Fibroblast of the aortic adventitia (primary cell): ENCODE measurements at places on chromosomes 2 and 18.

DNA sequence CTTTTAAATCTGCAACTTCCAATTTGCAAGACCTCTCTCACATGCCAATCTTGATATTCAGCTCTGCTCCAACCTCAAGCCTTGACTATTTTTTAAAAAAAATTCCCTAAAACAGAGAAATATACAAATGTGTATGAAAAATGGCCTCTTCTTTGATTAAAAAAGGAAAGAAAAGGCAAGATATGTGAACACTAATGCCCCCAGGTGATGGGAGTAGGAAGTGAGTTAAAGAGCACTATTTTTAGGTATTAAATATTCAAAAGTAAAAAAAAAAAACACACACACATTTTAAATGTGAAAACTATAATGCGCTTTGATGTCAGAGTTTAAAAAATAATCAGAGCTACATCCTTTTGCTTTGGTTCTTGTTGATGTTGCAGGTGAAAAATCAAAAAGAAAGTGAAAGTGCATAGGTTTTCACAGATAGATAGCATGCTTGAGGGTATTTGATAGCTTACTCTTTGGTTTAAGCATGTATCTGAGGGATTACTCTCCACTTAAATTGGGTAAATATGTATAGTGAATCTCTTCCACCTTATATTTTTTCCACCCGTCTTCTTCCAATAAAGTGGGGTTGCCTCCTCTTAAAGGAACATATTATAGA lies 406.0 kb upstream of the POU3F3 start:
- no peak for DNase-seq

DNA sequence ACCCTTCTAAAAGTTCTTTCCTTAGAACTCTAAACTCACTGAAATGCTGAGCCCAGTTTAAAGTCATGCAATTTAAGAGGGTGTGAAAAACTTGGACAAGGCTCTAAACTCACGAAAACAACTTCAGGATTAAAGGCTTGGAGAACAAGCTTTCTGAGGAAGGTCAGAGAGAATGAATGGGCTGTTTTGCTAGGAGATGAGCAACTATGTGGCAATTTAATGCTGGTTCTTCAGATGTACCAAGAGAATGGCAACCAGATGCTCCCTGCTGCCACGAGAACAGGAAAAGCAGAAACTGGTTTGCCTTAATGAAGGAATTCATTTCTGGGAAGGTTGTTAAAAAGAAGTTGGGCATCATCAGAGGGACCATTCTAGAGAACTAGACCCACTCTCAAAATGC lies 77.8 kb upstream of the PMAIP1 start:
- DNase-seq: peak; percentile 41

- DNase-seq: no peak
Measured at GRCh38 chr2:29267720-29268119, 152.5 kb downstream of the CLIP4 start.

GRCh38 chr2:19484736-19485135 lies 126.3 kb upstream of the OSR1 start:
- DNase-seq: no peak

DNA sequence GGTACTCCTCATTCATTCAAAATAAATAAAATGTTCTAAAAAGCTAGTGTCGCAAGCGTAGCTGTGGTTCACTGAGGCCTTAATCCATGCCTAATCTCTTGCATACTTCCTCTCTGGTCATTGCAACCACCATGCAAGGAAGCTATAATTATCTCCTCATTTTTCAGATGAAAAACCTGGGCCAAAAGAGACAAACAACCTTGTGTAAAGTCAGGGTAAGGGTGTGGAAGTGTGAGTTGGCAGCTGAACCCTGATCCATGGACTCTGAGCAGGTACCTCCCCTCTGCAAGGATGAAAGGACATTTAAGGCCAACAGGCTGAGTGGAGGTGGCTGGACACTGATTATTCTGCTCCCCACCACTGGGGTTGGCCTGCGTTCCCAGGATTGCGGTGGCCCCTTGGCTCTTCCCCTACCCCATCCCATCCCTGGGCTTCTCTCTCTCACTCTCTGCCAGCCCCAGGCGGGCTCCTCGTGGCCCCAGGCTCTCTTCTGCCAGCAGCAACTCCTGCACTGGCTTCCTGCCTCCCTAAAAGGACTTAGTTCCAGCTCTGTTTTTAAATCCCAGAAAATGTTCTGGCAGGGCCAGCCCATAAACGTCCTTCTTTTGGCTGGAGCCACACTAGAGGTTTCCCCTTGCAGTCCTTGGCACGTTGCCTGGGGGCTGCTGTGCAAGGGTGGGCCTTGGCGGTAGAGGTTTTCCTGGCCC lies 72.0 kb upstream of the AFF3 start:
- no peak for DNase-seq

- DNase-seq: no peak
Measured at GRCh38 chr18:13175754-13176210, 42.8 kb upstream of the LDLRAD4 start.

DNA sequence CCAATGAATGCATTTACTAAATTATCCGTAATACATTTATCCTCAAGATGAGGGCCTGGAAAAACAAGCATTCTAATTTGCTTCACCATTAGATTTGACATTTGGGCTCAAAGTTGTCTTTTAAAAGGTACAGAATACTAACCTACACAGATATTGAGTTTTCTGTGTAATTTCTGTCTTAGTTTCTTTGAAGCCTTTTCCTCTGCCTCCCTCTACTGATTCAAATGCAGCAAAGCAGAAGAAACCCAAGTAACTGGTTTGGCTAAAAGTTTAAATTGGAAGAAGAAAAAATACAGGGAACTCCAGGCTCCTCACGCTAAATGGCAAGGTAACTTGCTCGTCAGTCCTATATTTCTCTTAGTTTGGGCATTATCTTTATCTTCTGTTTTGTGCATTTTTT lies 53.3 kb upstream of the SLC5A7 start:
- DNase-seq: peak; percentile 18

- DNase-seq: no peak
Measured at GRCh38 chr2:147499785-147500184, 345.0 kb upstream of the ACVR2A start.

GRCh38 chr18:11600321-11600720 lies 9.1 kb upstream of the SLC35G4 start:
- no peak for DNase-seq

- peak; percentile 69 for DNase-seq
Measured at GRCh38 chr2:229269941-229270340, 1.1 kb downstream of the PID1 start.

DNA sequence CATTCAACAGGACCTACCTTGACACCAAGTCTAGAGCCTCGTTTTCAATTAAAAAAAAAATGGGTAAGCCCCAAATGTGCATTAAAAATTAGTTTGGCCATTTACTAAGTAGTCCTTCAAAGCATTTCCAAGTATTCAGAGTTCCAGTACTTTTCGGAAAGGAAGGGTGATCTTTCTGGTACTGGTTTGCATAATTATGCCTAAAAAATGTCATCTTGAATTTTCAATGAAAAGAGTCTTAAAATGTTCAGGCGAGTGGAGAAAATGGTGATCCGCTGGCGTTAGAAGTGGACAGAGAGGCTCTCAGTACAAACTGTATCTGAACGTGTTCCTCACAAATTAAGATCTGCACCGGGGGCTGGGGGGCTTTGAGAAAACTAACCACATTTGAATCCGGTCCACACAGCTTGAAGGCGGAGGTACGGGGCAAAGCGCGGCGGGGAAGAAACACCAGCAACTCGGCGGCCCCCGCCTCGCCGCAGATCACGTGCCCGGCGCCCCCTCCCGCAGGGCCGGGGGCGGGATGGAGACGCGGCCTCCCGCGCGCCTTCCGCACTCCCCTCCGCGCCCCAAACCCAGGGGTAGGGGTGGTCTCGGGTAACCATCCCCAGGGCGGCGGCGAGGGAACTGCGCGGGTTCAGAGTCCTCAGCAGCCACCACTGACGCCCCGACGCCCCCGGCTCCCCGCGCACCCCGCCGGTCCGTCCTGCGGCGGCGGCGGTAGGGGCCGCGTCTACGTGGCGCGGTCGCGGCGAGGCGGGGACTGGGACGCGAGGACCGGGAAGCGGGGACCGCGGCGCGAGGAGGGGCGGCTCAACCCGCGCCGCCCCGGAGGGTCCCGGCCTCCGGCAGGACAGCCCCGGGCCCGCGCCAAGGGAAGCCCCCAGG lies 564 bp downstream of the LPIN2 start:
- DNase-seq: no peak

- DNase-seq: no peak
Measured at GRCh38 chr2:241132538-241133435, 16.5 kb downstream of the PASK start.

- DNase-seq: no peak
Measured at GRCh38 chr2:32884346-32884745, 62.4 kb upstream of the LTBP1 start.

DNA sequence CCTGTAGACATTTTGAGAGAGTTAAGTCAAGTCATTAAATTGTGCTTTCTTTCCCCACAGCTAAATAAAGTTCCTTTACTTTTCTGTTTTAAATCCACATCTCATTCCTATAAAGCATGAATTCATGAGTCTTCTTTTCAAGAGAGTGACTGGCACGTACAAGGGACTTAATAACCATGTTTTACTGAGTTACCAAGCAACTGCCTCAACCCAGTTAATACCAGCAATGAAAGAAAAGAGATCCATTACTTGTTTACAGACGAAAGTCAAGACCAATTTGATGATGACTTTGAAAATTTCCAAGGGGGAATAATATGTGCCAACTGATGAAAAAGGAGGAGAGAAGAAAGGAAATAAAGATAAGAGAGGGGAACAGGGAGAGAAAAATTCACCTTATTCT lies 1082.5 kb upstream of the GYPC start:
- DNase-seq: no peak

GRCh38 chr18:79479116-79479760 lies 83.5 kb downstream of the NFATC1 start:
- no peak for DNase-seq

- peak; percentile 62 for DNase-seq
Measured at GRCh38 chr2:179932786-179933185, 71.4 kb upstream of the ZNF385B start.

DNA sequence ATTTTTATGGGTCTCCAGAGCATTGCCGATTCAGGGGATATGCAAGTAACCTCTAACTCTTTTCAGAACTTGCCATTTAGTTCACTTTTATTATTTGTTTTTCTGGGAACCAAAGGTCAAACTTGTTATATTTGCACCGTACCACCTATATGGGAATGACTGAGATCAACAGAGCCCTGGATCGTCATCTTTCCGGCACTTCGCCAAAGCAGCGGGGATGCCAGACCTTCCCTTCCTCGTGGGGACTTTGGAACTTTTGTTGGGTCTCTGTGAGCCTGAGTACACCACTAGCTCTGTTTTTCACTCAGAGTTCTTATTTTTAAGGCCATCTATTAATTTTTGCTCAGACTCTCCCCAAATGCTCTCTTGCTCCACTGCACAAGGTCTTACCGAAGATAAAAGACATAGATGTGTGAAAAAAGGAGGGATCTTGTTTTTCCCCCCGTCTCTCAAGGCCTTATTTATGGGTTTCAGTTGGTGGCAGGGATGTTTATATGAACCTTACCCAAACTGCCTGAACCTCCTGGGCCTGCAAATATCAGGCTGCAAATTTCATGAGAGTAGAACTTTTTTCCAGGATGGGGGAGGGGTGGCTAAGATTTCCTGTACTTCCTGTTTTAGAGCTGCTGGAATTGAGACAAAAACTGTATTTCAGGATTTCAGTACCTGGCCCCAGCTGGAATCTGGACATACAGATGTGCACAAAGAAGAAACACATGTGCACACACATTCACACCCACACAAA lies 350.3 kb downstream of the HRH4 start:
- no peak for DNase-seq

- peak; percentile 78 for DNase-seq
Measured at GRCh38 chr2:12169721-12170120, 423.3 kb downstream of the LPIN1 start.

- no peak for DNase-seq
Measured at GRCh38 chr2:118091140-118091478, 2.8 kb downstream of the INSIG2 start.

GRCh38 chr2:126656431-126657147 lies 631 bp downstream of the GYPC start:
- DNase-seq: peak; percentile 54

GRCh38 chr2:101361121-101361520 lies 26.2 kb downstream of the CREG2 start:
- DNase-seq: no peak

- DNase-seq: no peak
Measured at GRCh38 chr2:203379156-203379555, 51.0 kb downstream of the ABI2 start.

- no peak for DNase-seq
Measured at GRCh38 chr18:23397907-23398306, 55.2 kb upstream of the RIOK3 start.

DNA sequence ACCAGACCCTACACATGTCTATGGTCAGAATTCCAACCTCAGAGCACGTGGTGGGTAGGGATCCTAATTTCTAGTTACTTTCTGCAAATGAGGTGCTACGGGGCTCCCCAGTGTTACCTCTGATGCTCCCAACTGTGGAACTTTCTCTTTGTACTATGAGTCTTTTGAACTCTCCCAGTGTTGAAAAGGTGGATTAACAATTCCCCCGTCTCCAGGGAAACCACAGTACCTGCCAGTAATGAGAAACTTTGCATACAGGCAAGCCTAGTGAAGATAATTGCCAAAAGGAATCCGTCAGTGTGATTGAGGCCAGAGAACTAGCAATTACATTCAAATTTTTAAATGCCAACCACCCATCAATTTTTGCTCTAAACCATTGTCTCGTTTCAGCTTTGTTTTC lies 129.0 kb upstream of the FOSL2 start:
- no peak for DNase-seq

GRCh38 chr18:48975120-48975816 lies 24.5 kb upstream of the SMAD7 start:
- no peak for DNase-seq

DNA sequence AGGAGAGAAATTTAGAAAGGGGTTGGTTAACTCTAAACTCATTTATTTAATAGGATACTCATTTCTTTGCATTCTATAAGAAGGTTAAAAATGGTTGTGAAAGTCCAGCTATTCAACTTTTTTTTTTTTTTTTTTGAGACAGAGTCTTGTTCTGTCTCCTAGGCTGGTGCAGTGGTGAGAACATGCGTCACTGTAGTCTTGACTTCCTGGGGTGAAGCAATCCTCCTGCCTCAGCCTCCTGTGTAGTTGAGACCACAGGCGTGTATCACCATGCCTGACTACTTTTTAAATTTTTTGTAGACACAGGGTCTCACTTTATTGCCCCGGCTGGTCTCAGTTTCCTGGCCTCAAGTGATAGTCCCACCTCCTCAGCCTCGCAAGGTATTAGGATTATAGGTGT lies 11.9 kb downstream of the ELP2 start:
- DNase-seq: no peak

GRCh38 chr2:149132901-149133300 lies 94.4 kb downstream of the LYPD6B start:
- DNase-seq: no peak

- DNase-seq: no peak
Measured at GRCh38 chr2:198763793-198764192, 693.9 kb downstream of the SATB2 start.

DNA sequence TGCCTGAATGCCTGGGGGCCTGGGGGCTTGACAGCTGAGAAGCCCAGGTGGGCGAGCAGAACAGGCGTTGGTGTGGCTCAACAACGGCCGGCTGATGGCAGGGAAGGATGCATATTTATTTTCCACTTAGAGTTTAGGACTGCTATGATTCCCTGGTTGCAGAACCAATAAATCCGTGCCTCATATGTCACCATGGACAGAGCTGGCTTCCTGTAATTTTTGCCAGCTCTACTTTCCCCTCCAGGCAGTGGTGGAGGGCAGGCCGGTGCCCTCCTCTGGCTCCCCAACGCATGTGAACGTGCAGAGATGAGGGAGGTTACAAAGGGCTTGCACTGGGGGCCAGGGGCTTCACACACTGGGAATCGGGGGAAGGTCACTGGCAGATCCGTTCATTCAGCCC lies 18.2 kb downstream of the SAG start:
- no peak for DNase-seq

GRCh38 chr18:54780285-54780861 lies 47.9 kb upstream of the RAB27B start:
- DNase-seq: no peak
